A549 treated with Hydrocortisone at 1 μM for 4 hours (cell line): ENCODE measurements at places on chromosomes 1 and 21. TPM values are rescaled to one million over a fixed set of nuclear protein-coding genes. Genes with fewer than 3 reads are reported as not detected.

ARTN gene
- total RNA-seq: 0.07 to 0.46 TPM (median 0.22 TPM) in 5 replicates

DMRTA2 gene
- 0.09 to 0.21 TPM (median 0.17 TPM) in 4 of 5 replicates, not detected in the other for total RNA-seq

PNRC2 gene
- total RNA-seq: 29.4 to 42.8 TPM (median 39.1 TPM) in 5 replicates

ERICH3 gene
- total RNA-seq: not detected in 5 replicates

BRINP3 gene
- not detected in 5 replicates for total RNA-seq

STYXL2 gene
- total RNA-seq: not detected in 5 replicates

KCNE2 gene
- total RNA-seq: not detected in 5 replicates

PLCH2 gene
- total RNA-seq: 0.24 to 0.43 TPM (median 0.33 TPM) in 5 replicates

MYBPHL gene
- total RNA-seq: 0.23 to 0.38 TPM in 2 of 5 replicates, not detected in the others

SELP gene
- total RNA-seq: not detected in 5 replicates

P3H1 gene
- total RNA-seq: 28.7 to 33.3 TPM (median 31.1 TPM) in 5 replicates

KCND3 gene
- total RNA-seq: 0.01 to 0.05 TPM (median 0.02 TPM) in 4 of 5 replicates, not detected in the other

AMY1A gene
- not detected in 5 replicates for total RNA-seq

B4GALT2 gene
- 57.0 to 69.1 TPM (median 68.3 TPM) in 5 replicates for total RNA-seq

RIMS3 gene
- total RNA-seq: 0.83 to 1.4 TPM (median 1.0 TPM) in 5 replicates

BLACAT1 gene
- 0.03 to 0.06 TPM in 2 of 5 replicates, not detected in the others for total RNA-seq

RAB29 gene
- total RNA-seq: 10.0 to 14.8 TPM (median 10.9 TPM) in 5 replicates

MXRA8 gene
- total RNA-seq: 0.12 to 0.25 TPM (median 0.16 TPM) in 5 replicates

IVL gene
- 0.07 to 0.09 TPM (median 0.08 TPM) in 3 of 5 replicates, not detected in the others for total RNA-seq

AP4B1 gene
- 7.5 to 9.7 TPM (median 9.0 TPM) in 5 replicates for total RNA-seq

GPATCH2 gene
- total RNA-seq: 6.5 to 10.2 TPM (median 7.1 TPM) in 5 replicates

KRTAP10-11 gene
- total RNA-seq: not detected in 5 replicates

HEYL gene
- total RNA-seq: 2.9 to 3.6 TPM (median 3.4 TPM) in 5 replicates

CRP gene
- total RNA-seq: not detected in 5 replicates

ERMAP gene
- total RNA-seq: 3.2 to 5.1 TPM (median 3.6 TPM) in 5 replicates

TSPAN2 gene
- total RNA-seq: 0.79 to 1.9 TPM (median 1.1 TPM) in 5 replicates

DDAH1 gene
- 6.4 to 8.7 TPM (median 7.6 TPM) in 5 replicates for total RNA-seq

OSCP1 gene
- 5.9 to 7.0 TPM (median 6.5 TPM) in 5 replicates for total RNA-seq

C1QTNF12 gene
- total RNA-seq: 0.97 to 2.3 TPM (median 1.3 TPM) in 5 replicates

TAGLN2 gene
- total RNA-seq: 973 to 1,035 TPM (median 1,022 TPM) in 5 replicates

KCNC4 gene
- total RNA-seq: 3.0 to 3.9 TPM (median 3.8 TPM) in 5 replicates

S1PR1 gene
- total RNA-seq: 0.03 to 0.22 TPM (median 0.14 TPM) in 5 replicates

NBPF3 gene
- total RNA-seq: 5.2 to 8.2 TPM (median 7.0 TPM) in 5 replicates

TEX35 gene
- 0.06 to 0.07 TPM in 2 of 5 replicates, not detected in the others for total RNA-seq

ANKRD35 gene
- total RNA-seq: 0.03 to 0.08 TPM (median 0.05 TPM) in 5 replicates

PARP1 gene
- total RNA-seq: 94.6 to 133 TPM (median 103 TPM) in 5 replicates

CFAP74 gene
- 0.15 TPM in 1 of 5 replicates, not detected in the others for total RNA-seq

LCE1C gene
- total RNA-seq: not detected in 5 replicates

TMEM125 gene
- total RNA-seq: 0.05 to 0.08 TPM (median 0.07 TPM) in 3 of 5 replicates, not detected in the others

AZIN2 gene
- 0.66 to 1.2 TPM (median 0.93 TPM) in 5 replicates for total RNA-seq

COL8A2 gene
- total RNA-seq: 0.09 to 0.14 TPM (median 0.12 TPM) in 5 replicates

TMCC2 gene
- total RNA-seq: 1.2 to 1.9 TPM (median 1.5 TPM) in 5 replicates

MLLT11 gene
- 12.6 to 16.9 TPM (median 15.3 TPM) in 5 replicates for total RNA-seq

SLC9A1 gene
- total RNA-seq: 14.8 to 19.5 TPM (median 17.2 TPM) in 5 replicates

PLA2G2C gene
- total RNA-seq: not detected in 5 replicates

DLGAP3 gene
- 0.14 to 0.44 TPM (median 0.25 TPM) in 5 replicates for total RNA-seq

LCK gene
- 0.03 TPM in 1 of 5 replicates, not detected in the others for total RNA-seq
